Left lung (tissue), 14 donors: ENCODE measurements at places on chromosomes 1 and 21.

DNA sequence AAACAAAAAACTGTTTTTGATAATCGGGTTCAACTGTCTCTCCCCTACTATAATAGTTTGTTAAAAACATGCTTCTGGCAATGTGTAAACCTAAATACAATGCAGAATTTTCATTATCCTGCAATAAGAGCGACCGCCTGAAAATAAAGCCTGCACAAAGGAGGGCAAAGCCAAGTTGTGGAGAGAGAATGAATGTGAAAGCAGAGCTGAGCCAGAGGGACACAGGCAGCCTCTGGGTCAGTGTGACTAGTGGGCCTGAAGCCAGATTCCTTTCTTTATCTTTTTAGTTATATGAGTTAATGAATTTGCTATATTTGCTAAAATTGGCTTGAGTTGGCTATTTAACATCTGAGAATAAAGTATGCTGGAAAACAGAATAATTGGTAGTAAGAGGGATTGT, 615.2 kb downstream of the PLA2G4A start:
- DNase-seq = no peak

DNA sequence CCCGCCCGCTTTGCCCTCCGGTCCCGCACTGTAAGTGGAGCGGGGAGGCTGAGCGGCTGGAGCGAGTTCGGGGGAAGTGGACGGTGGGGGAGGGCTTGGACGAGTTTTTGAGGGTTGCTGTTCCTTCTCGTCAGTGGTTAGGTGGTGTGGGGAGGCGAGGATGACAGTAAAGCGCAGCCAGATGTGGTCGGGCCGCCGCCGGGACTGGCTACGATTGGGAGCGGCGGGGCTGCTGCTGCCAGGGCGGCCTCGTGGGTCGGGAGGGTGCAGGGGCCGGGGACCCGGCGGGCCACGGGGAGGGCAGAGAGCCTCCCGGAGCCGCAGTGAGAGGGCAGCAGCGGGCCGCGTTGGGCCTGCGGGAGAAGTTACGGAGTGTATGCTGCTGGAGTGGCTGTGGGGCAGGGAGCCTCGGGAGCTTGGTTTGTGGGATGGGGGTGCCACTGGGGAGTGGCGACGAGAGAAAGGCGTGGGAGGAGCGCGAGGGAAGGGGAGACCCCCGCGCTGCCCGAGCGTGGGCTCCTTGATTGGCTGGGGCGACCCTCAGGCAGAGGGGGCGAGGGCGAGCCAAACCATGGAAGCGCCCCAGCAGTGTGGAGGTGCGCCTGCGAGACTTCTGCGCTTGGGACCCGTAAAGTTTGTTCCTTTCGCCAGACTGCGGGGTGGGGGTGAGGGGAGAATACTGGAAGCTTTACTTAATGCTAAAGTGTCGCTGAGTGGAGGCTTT, 2.1 kb downstream of the ADGRL2 start:
- peak; percentile 74 for DNase-seq

GRCh38 chr1:185480545-185480944, 163.5 kb upstream of the IVNS1ABP start:
- DNase-seq = no peak

DNA sequence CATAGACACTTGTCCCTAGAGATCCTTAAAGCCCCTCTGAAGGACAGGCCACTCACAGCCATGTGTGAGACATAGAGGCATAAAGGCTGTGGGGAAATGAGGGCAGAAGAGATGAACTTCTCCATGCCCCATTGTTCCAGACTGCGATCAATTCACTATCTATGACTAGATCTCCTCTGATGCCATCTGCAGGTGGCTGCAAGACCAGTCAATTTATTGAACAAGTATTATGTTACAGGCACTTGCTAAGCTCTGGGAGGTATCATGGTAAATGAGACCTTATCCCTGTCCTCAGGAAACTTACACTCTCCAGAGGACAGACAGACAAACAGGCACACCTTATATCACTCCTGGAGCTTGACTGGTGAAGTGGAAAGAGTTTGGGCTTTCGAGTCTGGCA, 22.9 kb downstream of the UBIAD1 start:
- DNase-seq = no peak

GRCh38 chr1:23634840-23635651, 56.6 kb upstream of the RPL11 start:
- peak; percentile 44 for DNase-seq

- peak; percentile 72 for DNase-seq
These were observed 1.2 kb downstream of the WNT4 start for GRCh38 chr1:22141554-22142314.

DNA sequence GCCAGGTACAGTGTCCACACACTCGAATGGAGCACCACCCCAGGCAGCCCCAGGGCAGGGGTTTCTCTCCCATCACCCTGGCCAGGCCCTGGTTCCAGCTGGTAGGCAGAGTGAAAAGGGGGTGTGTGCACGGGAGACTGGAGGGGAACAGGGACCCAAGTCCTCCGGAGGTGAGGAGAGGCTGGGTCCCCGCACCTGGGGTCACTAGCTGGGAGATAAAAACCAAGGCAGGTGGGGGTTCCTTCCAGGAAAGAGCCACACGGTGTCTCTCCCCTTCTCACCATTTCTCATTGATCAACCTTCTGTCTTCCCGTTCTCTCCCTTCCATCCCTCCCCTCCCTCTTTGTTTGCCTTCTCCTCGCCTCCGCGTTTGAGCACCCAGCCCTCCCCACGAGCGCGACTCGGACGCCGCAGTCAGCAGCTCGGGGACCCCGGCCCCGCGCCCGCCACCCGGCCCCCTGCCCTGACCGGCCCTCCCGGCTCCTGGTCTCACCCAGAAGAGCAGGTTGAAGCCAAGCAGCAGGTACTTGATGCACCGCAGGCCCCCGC, 358 bp downstream of the TSPAN2 start:
- DNase-seq = no peak

- peak; percentile 13 for DNase-seq
These were observed 99.8 kb downstream of the PTGER3 start for GRCh38 chr1:70947835-70948234.

GRCh38 chr1:239287296-239287695, 99.1 kb upstream of the CHRM3 start:
- DNase-seq = no peak

DNA sequence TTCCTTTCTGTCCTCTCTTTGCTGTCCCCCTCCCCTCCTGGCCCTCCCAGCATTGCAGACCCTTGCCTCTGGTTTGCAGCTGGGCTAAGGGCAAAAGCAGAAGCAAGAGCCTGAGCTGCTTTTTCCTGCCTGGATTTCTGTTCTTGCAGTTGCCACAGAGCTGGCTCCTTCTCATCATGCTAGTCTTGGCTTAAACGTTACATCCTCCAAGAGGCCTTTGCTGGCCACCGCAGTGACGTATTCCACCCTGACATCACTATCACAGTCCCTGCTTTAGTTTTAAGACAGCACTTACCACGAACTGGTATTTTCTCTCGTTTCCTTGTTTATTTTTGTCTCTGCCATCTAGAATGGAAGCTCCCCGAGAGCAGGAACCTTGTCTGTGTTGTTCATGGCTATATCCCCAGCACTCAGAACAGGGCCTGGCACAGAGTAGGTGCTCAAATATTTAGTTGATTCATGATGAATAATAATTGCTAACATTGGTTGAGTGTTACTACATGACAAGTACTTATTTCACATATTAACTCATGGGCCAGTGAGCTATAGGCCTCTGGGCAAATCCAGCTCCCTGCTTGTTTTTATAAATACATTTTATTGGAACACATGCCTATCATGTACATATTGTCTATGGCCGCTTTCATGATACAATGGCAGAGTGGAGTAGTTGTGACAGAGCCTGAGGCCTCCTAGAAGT, 13.2 kb upstream of the CSF1 start:
- DNase-seq = no peak

DNA sequence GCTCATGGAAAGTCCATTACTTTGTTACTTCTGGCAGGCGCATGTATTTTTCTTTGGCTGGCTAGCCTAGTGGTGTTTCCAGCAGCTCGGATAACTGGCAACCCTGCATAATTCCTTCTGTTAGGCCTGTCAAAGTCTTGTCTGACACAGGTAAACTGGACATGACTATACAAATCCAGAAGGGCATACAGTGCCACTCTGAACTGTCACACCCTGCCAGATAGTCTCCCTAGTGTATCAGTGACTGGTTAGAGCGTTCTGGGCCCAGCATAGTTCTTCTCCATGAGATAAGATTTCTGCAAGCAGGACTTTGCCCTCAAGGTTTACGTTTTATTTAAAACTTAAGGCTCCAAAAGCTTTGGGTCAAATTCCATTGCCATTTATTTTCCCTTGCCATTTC, 177.7 kb upstream of the GORAB start:
- no peak for DNase-seq

DNA sequence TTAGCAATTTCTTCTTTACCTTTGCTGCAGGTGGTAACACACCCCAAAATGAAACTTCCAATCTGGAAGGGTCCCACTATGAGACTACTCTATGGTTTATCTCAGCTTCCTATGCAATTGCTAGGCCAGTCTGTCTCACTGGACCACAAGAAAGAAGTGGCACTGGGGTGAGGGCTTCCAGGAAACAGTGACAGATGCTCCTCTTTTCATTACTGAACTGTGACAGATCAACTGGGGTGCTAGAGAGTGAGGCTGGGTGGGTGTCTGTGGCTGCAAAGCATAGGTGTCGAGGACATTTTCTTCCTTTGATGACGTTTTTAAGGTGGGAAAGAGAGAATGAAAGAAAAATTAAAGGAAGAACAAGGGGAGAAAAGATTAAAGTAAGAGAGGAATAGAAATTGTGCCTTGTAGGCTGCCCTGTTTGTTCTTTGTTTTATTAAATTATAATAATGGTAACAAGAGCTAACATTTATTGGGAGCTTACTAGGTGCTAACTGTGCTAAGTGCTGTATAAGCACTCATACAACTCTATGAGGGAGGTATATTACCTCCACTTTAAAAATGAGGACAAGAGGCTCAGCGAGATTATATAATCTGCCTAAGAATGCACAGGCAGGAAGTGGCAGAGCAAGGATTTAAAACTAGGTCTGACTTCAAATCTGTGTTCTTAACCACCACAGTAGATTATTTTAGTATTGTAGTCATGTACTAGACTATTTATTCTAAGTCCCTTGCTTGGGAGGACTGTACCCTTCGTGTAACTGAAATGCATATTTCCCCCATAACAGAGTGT, 27.8 kb upstream of the DMRTA2 start:
- DNase-seq = no peak

- DNase-seq = no peak
These were observed 16.9 kb upstream of the SLAMF9 start for GRCh38 chr1:159970932-159971342.

- DNase-seq = no peak
These were observed 78.1 kb upstream of the DNAH14 start for GRCh38 chr1:224851210-224851847.

DNA sequence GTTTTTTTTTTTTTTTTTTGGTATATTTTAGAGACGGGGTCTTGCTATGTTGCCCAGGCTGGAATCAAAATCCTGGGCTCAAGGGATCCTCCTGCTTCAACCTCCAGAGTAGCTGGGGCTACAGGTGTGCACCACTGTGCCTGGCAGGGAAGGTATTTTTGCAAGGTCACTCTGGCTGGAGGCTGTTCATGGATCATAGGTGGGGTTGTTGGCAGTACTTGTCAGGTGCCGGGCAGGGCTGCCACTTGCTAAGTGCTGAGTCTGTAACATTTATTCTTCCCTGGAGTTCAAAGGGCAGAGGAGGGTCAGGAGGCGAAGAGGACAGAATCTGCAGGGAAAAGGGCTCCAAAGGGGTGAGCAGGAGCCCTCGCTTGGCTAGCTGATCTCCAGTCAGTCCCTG, 24.1 kb downstream of the A3GALT2 start:
- DNase-seq = no peak

- DNase-seq = no peak
These were observed 37.5 kb upstream of the RD3 start for GRCh38 chr1:211529453-211529852.

- no peak for DNase-seq
These were observed 28.4 kb downstream of the WDR4 start for GRCh38 chr21:42850866-42851391.

DNA sequence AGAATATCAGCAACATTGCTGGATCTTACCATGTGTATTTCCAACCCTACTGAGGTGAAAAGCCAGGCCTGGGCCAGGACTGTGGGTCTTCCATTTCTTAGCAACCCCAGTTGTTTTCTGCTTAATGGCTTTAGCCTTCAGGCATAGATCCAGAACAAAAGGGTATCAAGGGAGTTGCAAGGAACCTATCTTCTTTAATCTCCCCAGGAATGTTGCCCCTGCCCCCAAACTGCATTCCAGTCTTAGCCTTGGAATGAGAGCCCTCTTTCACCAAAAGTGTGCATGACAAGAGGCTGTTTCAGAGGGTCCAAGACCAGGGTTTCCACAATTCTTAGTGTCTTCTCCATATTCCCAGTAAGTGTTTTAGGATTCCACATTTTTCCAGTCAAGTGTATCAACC, 87.9 kb upstream of the SOX13 start:
- no peak for DNase-seq

GRCh38 chr1:118739501-118739900, 248.6 kb downstream of the TBX15 start:
- DNase-seq = no peak

DNA sequence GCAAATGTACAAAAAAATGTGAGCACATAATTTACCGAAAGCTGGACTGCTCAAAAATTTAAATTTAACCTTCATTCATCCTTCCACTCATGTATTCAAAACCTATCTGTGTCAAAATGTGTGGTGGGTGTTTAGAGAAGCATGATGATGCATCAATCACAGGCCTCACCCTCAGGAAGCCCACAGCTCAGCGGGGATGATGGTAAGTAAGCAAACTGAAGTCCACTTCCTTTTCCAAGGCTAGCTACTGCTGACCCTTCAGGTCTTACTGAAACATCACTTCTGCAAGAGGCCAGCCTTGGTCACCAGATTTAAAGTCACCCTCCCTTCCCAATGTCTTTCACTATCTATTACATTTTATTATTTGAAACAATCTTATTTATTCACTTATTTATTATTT, 254.5 kb downstream of the DNM3 start:
- DNase-seq = no peak
